ENCODE measurements at places on chromosomes 12 and 14.
A peak's percentile ranks its signal among the peaks of the same experiment; 100 is the strongest.

- no peak for DNase-seq
Measured at GRCh38 chr14:50725761-50726160, 57.7 kb upstream of the SAV1 start.

DNA sequence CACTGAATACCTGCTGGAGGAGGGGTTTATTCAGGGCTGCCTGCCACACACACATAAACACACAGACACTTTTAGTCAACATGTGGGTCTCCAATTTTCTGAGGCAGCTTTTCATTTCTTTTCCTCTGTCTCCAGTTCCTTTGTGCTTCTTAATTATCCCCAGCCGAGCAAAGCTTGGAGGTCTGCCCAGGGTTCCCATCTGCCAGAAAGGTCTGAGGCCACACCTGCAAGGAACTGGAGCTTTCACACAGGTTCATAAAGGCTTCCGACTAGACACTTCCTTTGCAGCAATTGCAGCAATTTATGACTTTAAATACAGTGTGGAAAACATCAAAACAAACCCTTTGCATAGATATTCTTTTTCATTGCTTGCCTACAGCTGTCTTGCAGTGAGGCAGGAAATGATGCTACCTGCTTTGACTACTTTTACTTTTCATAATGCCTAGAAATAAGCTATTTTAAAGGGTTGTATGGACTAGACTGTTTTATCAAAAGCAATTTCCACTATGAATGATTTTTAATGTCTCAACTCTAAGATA is 1318.9 kb downstream of the AACS start:
- peak; percentile 57 for DNase-seq

- DNase-seq, result no peak
Measured at GRCh38 chr12:23569356-23569755, 380.1 kb downstream of the SOX5 start.

DNA sequence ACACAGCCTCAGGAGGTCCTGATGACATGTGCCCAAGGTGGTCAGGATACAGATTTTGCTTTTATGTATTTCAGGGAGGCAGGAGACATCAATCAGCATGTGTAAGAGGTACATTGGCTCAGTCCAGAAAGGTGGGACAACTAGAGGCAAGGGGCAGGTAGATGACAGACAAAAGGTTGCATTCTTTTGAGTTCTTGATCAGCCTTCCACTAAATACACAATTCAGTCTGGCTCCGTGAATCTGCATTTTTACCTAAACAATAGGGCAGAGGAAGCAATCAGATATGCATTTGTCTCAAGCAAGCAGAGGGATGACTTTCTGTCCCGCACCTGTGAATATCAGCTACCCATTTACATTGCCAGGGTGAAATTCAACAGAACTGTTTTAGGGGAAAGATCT is 178.6 kb downstream of the KSR2 start:
- no peak for DNase-seq

DNA sequence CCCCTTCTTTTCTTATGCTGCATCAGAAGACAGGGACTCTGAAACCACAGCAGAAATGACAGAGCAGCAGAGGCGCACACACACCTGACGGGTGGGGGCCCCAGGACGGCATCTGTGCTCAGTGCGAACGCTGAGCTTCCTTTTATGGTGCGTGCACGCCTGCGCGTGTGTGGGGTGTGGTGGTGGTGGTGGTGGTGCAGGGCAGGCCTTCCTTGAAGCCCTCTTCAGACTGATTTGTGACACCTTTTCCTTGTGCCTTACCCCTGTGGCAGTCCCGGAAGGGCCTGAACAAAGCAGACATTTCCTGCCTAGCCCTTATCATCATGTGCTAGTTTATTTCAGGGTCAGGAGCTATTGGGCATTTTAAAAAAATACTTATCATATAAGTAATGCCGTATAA is 75.7 kb downstream of the TSPAN9 start:
- DNase-seq, result no peak

DNA sequence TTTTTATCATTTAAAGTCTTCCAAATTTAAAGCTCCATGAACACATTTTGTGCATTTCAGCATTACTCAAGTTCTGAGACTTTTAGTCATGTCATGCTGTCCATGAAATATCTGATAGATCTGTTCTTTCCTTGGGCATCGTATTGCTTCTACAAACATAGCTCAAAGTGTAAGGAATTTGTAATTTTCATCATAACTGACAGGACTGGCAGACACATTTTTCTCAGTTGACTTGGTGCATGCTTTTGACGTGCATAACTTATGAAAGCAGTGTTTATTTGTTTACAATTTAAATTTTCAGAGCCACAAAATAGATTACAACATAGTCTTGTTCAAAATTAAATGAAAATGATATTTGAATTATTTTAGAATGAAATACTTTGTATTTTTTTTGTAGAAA is 812.1 kb upstream of the NOVA1 start:
- no peak for DNase-seq

- no peak for DNase-seq
Measured at GRCh38 chr14:78758333-78758732, 588.2 kb downstream of the NRXN3 start.

GRCh38 chr12:132529906-132530305 is 40.0 kb downstream of the FBRSL1 start:
- no peak for DNase-seq

DNA sequence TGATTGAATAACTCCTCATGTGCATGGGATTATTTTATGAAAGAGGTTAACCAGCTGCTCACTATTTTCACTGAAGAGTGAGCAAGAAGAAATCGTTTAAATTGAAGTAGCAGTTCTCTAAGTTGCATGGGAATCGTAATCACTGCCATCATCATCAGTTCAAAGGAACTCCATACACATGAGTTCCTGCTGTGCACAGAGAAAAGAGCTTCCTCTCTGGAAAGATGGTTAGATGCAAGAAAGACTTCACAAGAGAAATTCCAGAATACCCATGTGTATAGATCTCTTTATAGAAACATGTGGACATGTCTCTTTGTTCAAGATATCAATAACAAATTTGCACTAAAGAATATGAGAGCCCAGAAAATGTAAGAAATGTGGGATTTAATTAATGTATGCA is 291.3 kb downstream of the PDZRN4 start:
- no peak for DNase-seq

DNA sequence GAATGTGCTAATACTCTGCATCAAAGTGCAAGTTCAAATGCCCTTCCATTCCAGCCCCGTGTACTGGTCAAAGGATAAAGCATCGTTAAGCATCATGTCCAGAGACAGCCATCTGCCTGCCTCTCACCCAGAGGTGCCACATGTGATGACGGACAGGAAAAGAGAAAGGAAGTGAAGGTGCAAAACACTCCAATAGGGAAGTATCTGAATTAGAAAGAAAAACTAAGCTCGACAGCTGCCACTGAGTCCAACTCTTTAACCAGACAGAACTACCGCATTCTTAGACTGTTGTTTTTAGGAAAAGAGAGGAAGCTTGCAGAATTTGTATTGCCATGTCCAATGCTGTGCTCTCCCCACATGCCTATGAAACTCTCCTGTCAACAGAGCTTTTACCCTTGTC is 465.0 kb upstream of the SOX5 start:
- no peak for DNase-seq

DNA sequence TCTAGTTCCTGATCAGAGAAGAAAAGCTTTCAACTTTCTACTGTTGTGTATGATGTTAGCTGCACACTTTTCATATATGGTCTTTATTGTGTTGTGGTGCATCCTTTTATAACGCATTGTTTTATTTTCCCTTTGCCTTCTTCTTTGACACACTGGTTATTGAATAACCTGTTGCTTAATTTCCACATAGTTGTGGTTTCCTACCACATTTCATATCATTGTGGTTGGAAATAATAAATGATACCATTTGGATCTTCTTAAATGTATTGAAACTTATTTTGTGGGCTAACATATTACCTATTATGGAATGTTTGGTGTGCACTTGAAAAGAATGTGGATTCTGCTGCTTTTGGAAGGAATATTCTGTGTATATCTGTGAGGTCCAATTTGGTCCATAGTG is 64.9 kb downstream of the GPHN start:
- no peak for DNase-seq

DNA sequence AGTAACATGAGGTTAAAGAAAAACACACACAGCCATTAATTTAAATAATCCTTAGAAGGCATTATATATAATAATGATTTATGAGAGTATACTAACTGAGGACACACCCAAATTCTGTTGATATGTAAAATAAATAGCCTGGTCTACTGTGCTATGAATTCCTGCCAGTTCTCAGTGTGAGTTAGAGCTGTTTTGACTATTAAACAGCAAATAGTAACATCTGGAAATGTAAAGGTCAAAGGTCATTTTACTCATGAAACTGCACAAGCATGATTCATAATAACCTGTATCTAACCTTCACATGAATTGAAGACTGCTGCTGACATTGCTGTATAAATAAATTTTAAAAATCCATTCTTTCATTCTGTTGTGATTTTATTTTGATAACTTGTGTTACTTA is 966.7 kb downstream of the SLC6A15 start:
- no peak for DNase-seq

DNA sequence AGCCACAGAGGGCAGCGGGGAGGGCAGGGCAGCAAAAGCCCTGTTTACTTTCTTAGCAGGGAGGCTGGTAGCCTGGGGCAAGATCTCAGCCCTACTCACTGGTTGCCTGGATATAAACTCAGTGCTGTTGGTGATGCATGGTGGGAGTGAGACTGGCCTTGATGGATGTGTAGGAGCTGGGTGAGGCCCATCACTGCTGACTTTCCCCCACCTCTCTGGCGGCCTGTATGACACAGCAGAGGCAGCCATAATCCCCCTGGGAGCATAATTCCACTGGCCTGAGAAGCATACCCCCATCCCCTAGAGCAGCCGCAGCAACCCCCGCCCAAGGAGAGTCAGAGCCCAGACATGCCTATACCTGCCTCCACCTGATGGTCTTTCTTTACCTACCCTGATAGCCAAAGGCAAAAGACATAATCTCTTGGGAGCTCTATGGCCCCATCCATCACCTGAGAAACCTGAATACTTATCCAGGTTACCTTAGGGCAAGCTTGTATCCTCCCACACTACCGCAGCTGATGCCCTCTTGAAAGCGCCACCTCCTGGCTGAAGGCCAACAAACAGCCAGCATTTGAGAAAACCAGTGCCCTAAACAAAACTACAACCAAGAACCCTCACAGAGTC is 59.3 kb downstream of the DNAI7 start:
- DNase-seq, result no peak

DNA sequence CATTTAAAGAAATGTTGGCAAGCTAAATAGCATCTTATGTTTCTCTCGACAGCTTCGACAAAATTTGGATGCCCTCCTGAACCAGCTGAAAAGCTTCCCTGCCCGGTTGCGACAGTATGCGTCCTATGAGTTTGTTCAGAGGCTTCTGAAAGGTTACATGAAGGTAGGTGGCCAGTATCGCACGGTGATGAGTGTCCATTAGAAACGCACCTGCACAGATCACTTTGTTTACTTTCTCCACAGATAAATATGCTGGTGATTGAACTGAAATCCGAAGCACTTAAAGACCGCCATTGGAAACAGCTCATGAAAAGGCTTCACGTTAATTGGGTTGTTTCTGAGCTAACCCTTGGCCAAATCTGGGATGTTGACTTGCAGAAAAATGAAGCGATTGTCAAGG is 36.5 kb downstream of the DYNC1H1 start:
- DNase-seq, result no peak

DNA sequence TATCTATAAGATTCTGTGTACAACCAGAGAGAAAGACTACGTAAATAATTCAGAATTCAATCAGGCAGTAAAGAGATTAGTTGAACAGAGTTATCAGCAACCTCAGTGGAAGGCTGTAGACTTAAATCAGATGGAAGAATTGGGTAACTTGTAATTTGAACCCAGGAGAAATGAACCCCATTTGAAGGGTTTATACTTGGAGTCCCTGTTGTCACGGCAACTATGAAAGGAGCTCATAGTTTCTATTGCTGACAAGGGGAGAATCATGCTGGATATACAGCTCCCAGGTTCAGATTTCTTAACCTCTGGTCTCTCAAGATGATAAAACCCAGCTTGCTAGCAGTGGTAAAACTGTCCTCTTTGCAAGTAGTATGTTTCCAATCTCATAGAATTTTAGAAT is 54.4 kb upstream of the BMP4 start:
- no peak for DNase-seq

GRCh38 chr12:27511031-27511722 is 12.8 kb upstream of the PPFIBP1 start:
- DNase-seq, result no peak

- no peak for DNase-seq
Measured at GRCh38 chr12:12682284-12682683, 13.7 kb downstream of the GPR19 start.

DNA sequence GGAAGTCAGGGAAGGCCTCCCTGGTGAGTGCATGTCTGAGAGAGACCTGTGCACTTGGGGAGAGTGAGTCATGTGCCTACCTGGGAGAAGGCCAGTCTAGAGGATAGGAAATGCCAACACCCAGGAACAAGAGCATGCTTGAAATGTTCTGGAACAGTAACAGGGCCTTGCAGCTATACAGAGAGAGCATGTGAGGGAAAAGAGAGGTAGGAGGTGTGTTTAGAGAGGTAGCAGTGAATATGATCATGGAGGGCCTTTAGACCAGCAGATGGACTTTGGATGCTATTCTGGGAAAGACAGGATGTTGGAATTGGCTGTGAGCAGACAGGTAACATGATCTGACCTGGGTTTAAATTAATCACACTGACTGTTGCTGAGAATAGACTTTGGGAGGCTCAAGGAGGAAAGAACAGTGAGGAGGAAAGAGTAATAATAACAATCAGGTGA is 1143.6 kb downstream of the FLRT2 start:
- DNase-seq, result no peak

- DNase-seq, result no peak
Measured at GRCh38 chr14:35741345-35742031, 67.6 kb downstream of the RALGAPA1 start.

DNA sequence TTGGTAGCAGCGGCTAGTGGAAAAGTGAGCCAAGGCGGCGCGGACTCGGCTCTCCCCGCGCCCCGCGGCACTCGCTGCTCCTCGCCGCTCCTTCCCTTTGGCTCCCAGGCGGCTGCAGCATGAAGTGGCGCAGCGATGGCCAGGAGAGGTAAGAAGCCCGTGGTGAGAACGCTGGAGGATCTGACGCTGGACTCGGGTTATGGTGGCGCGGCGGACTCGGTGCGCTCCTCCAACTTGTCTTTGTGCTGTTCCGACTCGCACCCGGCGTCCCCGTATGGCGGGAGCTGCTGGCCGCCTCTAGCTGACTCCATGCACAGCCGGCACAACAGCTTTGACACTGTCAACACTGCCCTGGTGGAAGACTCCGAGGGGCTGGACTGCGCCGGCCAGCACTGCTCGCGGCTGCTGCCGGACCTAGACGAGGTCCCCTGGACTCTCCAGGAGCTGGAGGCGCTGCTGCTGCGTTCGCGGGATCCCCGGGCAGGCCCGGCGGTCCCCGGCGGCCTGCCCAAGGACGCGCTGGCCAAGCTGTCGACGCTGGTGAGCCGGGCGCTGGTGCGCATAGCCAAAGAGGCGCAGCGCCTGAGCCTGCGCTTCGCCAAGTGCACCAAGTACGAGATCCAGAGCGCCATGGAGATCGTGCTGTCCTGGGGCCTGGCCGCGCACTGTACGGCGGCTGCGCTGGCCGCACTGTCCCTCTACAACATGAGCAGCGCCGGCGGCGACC is 225.6 kb upstream of the CRY1 start:
- DNase-seq, result peak; percentile 47

- no peak for DNase-seq
Measured at GRCh38 chr14:59278111-59278510, 89.6 kb downstream of the DAAM1 start.

- DNase-seq, result no peak
Measured at GRCh38 chr12:65926119-65926908, 102.0 kb downstream of the HMGA2 start.

- no peak for DNase-seq
Measured at GRCh38 chr12:2687726-2688125, 107.0 kb upstream of the FKBP4 start.

All from naive thymus-derived CD4-positive, alpha-beta T cell (primary cell).